ENCODE measurements at places on chromosomes 2 and 18. TPM values are rescaled to one million over a fixed set of nuclear protein-coding genes. Genes with fewer than 3 reads are reported as not detected.

Gene CPLX4
- not detected for total RNA-seq

Gene ZNF892
- 12.0 TPM for total RNA-seq

Gene DOK6
- total RNA-seq = not detected

Gene LBX2
- total RNA-seq = not detected

Gene OTOF
- not detected for total RNA-seq

Gene XRCC5
- total RNA-seq = 191 TPM

Gene CARF
- 13.0 TPM for total RNA-seq

Gene KIAA2012
- not detected for total RNA-seq

Gene UPP2
- not detected for total RNA-seq

Gene FN1
- 20,313 TPM for total RNA-seq
